Inflammatory macrophage treated with lipopolysaccharide for 1 hour (primary cell): ENCODE measurements at places on chromosomes 1 and 21.

DNA sequence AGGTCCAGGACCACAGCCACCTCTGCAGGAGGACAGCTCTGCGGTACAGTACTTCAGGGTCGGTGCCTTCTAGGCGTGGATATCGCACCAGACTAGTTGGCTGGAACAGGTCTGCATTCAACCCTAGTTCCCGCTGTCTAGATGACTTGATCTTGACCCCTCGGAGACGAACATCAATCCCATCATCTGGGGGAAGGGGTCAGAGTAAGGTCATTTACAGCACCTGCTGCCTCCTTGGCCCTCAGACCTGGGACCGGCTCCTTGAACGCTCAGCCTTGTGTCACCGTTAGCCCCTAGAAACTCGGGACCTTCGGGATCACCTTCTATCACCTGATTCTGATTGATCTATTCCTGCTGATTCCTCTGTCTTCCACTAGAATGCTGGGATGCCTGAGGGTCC lies 2.6 kb downstream of the HECTD3 start:
- DNase-seq: no peak

GRCh38 chr1:157238585-157238984 lies 100.4 kb upstream of the ETV3 start:
- no peak for DNase-seq

- DNase-seq: no peak
Observed at GRCh38 chr1:178733972-178734371, 8.9 kb downstream of the RALGPS2 start.

DNA sequence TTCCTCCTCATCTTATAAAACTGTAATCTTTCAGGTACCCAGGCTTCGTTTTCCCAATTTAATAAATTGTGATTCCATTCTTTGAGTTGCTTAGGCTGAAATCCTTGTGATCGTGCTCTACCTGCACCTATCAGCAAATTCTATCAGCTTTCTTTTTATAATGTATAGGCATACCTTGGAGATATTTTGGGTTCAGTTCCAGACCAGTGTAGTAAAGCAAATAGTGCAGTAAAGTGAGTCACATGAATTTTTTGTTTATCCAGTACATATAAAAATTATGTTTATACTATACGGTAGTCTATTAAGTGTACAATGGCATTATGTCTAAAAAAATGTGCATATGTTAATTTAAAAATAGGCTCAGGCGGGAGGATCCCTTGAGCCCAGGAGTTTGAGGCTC lies 5.5 kb downstream of the SWT1 start:
- no peak for DNase-seq

DNA sequence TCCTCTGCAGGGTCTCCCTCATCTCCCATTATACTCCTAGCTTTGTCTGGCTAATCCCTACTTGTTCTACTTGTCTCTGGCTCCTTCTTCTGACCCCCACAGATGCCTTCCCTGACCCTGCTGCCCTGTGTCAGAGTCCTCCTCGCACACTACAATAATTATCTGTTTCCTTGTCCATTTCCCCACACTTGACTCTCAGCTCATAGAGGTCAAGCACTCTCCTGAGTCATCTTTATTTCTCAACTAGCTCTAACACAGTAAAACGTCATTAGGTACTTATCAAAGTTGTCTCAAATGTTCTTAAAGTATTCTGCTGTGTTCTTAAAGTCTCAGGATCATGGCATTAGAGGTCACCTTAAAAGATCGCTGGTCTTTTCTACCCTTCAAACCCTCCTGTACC lies 47.1 kb downstream of the C8A start:
- no peak for DNase-seq

DNA sequence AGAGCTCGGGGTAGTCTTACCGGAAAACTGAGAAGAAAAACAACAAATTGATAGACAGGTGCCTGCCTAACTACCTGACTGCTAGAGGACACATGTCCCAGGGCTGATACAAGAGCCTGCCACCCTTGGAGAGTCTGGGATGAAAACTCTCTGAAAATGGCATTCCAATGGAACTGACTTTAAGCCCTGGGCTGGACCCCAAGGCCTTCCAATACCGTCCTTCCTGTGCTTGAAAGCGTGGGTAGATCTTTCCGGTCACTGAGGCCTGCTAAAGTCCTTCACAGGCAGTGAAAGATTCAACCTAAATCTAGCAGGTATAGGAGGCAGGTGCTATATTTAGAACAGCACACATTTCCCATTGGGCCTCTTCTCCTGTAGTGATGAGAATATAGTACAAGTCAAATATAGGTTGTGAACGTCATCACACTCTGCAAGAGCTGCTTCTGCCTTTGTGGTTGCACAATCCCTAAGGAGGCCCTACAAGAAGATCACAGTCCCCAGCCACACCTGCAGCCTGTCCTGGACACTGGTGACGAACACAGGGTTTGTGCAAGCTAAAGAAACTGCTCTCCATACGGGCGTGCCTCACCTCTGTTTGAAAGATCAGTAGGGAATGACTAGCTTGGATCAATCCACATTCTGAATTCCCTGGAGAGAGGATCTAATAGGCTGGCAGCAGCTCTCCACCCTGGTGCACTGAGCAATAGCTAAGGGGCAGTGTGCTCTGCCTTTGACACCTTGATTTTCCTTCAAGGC lies 876 bp upstream of the CHML start:
- no peak for DNase-seq

- no peak for DNase-seq
Observed at GRCh38 chr1:62314454-62315350, 4.5 kb downstream of the KANK4 start.

DNA sequence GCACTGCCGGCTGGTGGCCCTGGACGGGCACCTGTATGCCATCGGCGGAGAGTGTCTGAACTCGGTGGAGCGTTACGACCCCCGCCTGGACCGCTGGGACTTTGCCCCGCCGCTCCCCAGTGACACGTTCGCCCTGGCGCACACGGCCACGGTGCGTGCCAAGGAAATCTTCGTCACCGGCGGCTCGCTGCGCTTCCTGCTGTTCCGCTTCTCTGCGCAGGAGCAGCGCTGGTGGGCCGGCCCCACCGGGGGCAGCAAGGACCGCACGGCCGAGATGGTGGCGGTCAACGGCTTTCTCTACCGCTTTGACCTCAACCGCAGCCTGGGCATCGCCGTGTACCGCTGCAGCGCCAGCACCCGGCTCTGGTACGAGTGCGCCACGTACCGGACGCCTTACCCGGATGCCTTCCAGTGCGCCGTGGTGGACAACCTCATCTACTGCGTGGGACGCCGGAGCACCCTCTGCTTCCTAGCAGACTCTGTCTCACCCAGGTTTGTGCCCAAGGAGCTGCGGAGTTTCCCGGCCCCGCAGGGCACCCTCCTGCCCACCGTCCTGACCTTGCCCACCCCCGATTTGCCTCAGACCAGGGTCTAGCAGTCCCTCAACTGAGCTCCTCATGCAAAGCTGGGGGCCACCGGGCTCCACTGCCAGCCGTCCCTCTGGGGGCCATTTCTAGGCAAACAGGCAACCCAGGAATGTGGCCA lies 2.1 kb downstream of the KLHDC7A start:
- DNase-seq: no peak

DNA sequence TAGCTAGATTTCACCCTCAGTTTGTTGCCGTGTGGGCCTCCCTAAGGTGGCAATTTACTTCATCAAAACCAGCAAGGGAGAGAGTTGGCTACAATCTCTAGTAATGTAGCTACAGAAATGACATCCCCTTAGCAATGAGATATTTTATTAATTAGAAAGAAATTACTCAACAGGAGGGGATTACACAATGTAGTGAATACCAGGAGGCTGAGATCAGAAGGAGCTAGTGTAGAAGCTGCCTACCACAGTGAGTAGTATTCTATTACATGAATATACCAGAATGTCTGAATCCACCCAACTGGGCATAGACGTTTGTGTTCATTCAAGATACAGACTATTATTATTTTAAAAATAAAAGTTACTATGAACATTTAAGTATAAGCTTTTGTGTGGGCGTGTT lies 868.2 kb upstream of the CXADR start:
- DNase-seq: no peak

DNA sequence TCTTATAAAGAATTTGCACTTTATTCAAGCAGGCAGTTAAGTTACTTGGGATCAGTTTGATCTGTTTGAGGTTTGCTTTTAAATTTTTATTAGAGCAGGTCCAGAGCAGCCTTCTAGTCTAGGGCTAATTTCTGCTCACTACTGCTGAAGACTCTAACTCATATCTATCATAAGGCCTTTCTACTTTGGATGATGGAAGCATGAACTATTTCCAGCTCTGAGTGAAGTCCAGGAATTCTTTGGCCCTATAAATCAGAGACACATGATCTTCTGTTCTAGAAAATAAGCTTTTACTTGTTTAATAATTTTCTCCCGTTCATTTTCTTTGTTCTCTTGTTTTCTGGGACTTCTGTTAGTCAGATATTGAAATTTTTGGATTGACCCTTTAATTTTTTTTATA lies 14.7 kb downstream of the NIBAN1 start:
- DNase-seq: no peak

DNA sequence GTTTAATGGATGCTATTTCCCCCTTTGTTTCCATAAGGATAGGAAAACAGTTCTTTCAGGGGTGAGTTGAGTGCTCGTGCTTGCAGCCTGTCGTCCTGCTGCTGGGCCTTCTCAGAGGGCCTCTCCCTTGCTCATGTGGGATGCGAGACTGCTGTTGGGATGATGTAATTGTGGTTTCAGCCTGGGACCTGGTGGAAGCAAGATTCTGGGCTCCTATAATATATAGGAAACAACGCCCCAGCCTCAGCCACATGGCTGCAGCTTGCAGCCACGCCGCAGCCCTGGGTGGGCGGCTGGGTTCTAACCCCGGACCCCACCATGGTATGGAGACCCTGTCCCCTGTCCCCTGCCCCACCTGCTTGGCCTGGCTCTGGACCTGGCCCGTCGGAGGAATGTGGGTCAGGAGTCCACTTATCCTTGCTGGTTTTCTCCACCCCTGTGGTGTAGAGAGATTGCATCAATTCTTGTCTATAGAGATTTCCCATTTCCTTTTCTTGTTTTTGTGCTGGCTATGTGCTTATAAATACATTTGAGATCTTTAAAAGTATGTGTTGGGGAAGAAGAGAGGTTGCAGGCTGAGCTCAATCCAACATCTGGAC lies 357.8 kb downstream of the SIPA1L2 start:
- DNase-seq: no peak

GRCh38 chr1:87588495-87588894 lies 259.8 kb downstream of the LMO4 start:
- DNase-seq: peak; percentile 22

DNA sequence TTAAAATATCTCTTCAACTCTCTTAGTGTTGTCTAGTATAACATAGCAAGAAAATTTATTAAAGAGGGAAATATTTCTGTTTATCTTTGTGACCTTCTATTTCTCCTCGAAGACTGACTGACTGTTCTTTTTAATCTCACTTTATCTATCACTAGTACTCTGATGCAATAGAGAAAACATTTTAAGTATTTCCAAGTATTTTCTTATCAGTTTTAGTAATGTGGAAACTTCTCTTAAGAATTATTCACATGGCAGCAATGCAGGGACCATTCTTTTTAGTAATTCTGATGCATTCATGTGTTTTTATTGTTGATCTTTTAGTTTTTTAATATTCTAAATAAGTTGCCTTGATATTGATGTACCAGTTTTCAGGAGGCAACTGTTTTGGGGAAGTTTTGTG lies 115.7 kb downstream of the NEK7 start:
- no peak for DNase-seq

DNA sequence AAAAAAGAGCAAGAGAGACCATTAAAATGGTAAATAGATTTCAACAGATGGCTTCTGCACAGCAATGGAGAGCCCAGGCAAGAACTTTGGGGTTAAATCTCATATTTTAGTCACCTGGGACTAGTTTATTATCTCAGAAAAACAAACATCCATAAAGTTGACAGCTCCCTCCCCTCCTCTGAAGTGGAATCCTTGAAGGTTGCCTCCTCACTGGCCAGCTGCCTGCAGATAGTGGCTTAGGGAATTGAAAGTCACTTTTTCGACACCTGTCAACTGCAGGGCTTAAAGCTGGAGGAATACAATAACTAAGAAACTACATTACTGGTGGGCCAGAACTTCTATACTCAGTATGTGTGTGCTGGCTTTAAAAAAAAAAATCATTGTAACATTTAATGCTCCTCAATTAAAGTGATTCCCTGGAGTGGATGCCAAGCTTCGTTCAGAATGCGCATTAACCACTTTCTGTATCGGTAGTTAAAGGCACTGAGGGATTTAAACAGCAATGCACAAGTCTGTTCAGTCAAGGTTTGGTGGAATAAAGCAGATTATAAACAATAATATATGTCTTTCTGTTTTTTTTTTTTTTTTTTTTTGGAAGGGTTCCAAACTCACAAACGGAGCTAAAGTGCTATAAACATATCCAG lies 52.5 kb downstream of the LHX4 start:
- DNase-seq: no peak

- no peak for DNase-seq
Observed at GRCh38 chr1:33848205-33848937, 15.5 kb upstream of the HMGB4 start.

DNA sequence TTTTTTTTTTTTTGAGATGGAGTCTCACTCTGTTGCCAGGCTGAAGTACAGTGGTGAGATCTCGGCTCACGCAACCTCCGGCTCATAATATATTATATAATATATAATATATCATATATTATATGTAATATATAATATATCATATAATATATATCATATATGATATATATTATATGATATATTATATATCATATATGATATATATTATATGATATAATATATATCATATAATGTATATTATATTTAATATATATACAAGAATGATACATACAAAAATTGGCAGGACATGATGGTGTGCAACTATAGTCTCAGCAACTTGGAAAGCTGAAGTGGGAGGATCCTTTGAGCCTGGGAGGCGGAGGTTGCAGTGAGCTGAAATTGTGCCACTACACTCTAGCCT lies 1725.5 kb downstream of the MRPL39 start:
- no peak for DNase-seq

DNA sequence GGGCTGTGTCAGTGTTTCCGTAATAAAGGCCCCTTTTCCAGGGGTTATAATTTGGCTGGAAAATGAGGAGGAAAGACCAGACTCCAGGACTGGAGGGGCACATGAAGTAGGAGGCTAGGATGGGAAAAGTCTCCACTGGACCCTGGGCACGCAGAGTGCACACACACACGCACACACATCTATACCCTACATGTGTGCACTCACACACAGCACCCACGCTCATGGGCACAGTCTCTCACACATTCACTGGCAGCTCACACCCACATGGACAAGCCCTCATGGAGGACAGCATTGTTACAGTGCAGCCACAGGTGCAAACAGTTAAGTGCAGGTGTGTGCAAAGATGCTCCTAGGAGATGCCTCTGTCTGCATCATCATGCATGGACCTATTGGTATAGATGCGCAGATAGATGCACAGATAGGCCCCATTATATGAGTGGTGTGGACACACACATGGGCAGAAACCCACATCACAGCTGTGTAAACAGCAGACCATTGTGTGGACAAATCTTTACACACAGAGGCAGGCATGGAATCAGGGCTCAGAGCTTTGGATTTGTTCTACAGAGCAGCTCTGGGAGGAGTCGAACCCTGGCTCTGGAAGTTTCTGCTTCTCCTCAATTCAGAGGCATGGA lies 9.1 kb upstream of the RUNX3 start:
- no peak for DNase-seq
